ENCODE measurements at places on chromosomes 3 and 15.

DNA sequence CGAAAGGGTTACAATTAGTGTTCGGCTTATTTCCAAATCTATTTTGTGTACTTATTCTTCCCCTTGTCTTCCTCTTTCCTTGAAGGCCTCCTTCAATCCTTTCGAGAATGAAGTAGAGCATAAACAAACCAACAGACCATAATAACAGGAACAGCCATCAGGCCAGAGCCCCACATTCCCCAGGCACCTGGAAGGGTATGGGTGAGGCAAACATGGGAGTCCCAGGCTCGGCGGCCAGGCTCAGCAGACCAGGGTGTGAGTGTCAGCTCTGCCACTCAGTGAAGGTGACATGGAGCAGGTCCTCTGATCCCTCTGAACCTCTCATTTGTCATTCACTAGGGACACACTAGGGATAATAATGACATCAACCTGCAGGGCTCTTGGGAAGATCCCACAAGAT lies 13.8 kb downstream of the ALS2CL start:
- DNase-seq, result no peak

DNA sequence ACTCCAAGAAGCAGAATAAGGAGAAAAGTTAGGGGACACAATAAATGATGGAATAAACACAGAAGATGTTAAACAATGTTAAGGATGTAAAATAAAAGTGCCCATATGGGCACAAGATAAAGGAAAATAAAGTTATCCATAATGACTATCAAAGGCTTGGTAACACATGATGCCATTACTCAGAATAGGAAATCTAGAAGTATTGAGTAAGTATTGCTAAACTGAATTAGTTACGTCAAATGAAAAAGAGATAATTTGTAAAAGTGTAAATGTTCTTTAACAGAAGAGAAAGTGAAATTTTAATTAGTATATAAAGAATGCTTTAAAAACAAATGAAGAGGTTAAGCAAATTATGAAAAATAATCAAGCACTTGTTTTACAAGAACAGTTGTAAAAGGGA lies 6.7 kb downstream of the COPS2 start:
- no peak for DNase-seq

DNA sequence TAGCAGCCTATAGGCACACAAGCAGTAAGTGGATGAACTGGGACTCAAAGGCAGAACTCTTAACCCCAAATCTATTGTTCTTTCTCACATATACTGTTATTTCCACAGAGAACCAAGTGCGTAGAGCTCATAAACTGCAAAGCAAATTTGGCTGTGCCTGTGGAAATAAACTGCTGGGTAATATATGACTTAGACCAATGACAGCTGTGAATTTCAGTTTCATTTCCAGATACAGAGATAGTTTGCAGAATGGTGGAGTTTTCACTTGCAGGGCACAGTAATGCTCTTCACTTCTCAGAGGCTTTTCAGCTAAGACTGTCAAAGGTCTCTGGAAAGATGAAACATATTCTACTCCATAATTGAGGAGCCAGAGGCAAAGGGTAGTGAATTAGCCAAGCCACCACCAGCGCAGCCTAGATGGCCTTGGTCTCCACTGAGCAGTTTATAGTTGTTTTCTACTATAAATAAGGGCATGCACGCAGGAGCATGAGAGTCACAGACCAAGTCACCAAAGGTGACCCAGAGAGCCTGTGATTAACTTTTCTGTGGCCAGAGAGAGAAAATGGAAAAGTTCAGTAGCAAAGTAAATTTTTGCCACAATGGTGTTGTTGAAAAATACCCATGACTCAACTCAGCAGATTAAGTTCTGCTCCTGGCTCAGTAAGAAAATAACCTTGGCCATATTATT lies 180.7 kb upstream of the GRM7 start:
- DNase-seq, result no peak

GRCh38 chr3:134211797-134212196 lies 38.9 kb downstream of the RYK start:
- DNase-seq, result peak; percentile 15

DNA sequence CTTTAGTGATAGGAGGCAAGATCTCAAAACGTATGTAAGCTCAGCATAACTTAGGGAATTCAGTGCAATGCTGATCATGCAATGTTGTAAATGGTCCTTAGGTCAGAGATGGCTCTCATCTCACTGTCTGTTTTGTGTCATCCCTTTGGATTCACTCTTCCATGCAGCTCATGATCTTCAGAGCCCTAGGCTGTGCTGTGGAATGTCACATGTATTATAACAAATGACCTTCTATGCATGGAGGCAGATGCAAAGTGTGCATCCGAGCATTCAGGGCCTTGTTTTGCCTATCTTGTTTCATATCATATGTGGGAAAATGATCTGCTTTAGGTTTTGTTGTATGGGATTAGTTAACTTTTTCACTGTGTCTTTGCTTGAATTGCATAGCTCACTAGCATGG lies 40.5 kb upstream of the PDZRN3 start:
- no peak for DNase-seq

DNA sequence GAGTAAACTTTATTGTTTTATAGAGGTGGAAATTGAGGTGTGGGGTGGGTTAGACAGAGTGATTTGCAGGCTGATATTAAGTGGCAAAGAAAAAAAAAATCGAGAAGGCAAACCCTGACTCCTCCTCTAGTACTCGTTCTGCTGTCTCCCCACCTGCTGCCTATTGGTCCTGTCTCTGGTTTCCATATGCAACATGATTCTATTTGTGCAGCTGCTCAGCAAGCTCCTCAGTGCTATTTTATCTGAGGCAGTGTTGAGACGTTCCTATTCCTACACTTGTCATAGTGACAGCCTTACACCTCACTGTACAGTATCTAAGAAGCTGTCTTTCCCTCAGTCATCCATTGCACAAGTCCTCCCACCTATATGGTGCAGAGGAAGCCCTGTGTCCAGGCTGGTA lies 45.1 kb downstream of the RSL24D1 start:
- no peak for DNase-seq

DNA sequence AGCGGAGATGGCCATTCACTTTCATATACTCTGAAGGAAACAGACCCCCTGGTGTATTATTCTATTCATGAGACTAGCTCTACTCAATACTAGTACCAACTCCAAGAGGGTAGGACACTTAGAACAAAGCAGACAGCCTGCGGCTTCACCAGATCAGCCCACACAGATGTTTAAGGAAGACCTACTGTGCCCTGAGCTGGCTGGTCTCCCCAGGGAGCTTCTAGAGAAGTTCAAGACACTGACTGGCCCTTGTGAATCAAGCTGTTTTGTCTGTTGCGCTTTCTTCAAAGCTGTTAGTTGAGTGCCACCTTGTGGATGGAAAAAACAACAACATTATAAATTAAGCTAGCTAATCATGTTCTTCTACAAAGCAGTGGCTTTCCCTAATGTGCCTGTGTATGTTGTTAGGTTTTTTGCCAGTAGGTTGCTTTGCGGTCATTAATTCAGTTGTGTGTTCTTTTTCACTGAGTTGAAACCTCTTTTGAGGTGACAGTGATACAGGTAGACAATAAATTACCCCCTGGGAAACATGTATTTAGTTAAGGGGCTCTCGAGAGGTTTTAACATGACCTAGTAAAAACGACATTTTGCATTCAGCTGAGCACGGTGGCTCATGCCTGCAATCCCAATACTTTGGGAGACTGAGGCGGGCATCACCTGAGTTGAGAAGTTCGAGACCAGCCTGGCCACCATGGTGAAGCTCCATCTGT lies 64.2 kb upstream of the MYZAP start:
- no peak for DNase-seq

DNA sequence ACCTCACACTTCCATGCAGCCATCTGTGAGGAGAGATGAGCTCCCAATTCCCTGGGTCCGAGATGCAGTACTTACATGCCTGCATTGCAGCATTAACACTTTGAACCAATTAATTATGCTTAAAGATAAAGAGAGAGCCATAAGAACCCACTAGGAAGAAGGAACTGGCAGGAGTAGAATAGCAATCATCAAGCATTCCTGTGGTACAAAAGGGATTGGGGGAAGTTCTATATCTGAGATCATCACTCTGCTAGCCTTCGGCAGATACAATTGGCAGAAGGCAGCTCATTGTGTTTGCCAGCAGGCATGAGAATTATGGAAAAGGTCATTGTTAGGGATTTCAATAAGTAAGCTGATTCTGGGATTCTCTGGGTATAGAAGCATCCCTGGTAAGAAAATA lies 891.4 kb downstream of the NTRK3 start:
- DNase-seq, result no peak

DNA sequence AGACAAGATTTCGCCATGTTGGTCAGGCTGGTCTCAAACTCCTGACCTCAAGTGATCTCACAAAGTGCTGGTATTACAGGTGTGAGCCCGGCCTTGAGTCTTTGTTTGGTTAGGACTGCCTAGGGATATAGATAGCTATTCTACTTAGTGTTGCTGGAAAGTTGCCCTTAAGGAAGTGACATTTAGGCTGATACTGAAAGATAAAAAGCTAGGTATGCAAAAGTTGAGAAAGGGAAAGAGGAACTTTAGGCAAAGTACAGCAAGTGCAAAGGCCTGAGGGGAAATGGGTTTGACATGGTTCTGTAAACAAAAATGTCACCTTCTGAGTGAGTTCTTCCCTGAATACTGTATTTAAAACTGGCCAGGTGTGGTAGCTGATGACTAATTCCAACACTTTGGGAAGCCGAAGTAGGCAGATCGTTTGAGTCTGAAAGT lies 111.5 kb downstream of the ZNF609 start:
- no peak for DNase-seq

DNA sequence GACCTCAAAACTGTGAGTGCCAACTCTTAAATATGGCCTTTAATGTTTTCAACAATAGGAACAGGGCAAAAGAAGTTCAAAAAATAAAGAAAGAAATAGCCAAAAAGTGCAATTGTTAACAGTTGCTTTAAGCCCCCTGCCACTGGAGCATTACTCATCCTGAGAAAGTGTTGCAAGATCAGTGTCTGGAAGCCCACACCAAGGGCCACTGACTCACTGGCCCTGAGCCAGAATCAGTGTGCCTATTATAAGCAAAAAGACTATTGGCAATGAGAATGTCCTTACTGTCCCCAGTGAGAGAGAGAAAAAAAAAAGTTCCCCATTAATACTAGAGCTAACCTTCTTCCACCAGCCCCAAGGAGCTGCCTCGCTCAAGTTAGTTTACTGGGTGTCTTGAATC lies 480.1 kb upstream of the ZNF385D start:
- DNase-seq, result no peak

DNA sequence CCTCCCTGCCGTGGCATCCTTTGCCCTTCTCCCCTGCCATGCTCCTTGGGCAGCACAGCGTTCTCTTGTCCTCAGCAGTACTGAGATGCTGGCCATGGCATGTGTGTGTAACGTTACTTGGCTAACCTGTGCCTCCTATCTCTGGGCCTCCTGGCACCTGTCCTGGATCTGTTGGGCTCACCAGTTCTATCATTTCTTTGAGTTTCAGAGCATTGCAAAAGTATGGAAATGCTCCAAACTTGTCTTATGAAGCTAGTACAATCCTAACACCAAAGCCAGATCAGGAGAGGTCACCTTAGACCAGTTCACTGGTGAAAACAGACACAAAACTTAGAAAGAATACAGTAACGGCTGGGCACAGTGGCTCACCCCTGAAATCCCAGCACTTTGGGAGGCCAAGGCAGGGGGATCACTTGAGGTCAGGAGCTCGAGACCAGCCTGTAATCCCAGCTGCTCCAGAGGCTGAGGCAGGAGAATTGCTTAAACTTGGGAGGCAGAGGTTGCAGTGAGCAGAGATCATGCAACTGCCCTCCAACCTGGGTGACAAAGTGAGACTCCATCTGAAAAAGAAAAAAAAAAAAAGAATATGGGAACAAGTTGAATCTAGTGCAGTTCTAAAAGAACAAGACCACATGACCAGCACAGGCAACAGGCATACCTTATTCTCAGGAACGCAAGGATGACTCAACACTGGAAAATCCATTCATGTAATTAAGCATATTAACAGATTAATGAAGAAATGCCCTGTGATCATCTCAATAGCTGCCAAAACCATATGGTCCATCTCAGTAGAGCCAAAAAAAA lies 62.4 kb upstream of the TRPM1 start:
- DNase-seq, result no peak

- no peak for DNase-seq
Measured at GRCh38 chr15:90306560-90306959, 41.1 kb downstream of the NGRN start.

DNA sequence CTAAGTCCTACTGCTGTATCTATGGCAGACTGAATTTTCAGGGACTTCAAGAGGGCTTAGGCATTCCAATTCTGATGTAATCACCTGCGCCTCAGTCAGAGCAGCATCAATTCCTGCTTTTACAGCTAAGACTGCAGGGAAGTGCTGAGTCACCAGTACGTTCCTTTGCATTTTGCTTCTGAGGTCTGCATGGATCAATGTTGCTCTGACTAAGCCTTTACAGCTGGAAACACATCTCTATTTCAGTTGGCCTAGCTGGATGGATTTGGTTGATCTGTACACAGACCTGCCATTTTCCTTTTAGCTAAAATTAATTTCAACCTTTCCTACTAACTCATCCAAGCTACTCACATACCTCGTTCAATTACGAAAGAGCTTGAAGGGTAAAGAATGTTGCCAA lies 51.3 kb downstream of the ETV5 start:
- no peak for DNase-seq

DNA sequence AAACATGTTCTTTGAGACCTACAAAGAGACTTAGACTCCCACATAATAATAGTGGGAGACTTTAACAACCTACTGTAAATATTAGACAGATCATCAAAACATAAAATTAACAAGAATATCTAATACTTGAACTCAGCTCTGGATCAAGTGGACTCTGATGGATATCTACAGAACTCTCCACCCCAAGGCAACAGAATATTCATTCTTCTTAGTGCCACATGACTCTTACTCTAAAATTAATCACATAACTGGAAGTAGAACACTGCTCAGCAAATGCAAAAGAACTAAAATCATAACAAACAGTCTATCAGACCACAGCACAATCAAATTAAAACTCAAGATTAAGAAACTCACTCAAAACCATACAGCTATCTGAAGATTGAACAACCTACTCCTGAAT lies 15.9 kb upstream of the PLSCR2 start:
- no peak for DNase-seq

DNA sequence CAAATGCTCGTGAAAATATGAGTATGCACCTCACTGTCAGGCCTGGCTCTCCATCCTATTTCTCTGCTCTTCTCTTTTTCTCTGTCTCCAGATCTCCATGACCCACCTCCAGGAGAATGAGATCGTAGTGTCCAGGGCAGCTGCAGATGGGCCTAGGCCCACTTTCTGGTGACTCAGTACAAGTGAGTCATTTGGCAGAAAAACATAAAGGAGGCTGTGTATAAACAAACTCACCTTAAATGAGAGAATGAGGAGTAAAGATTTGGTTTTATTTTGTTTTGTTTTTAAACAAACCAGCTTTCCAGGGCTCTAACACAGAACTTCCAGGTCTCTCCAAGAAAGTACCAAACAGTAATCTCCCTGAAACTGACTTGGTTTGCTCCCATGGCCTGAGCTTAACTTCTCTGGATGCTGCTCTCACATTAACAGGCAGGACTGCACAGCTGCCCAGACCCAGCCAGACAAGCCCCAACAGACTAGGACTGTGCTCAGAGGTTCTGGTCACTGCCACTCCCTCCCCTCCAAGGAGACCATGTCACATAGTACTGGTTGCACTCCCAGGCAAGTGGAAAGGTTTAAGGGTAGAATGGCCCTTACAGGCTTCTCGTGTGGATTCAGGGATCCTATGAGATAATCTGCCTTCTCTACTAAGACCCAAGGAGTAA lies 1.5 kb upstream of the HEG1 start:
- no peak for DNase-seq

All from progenitor cell of endocrine pancreas (in vitro differentiated cells).